Epithelial cell of proximal tubule (primary cell): ENCODE measurements at places on chromosomes 7 and 10.

DNA sequence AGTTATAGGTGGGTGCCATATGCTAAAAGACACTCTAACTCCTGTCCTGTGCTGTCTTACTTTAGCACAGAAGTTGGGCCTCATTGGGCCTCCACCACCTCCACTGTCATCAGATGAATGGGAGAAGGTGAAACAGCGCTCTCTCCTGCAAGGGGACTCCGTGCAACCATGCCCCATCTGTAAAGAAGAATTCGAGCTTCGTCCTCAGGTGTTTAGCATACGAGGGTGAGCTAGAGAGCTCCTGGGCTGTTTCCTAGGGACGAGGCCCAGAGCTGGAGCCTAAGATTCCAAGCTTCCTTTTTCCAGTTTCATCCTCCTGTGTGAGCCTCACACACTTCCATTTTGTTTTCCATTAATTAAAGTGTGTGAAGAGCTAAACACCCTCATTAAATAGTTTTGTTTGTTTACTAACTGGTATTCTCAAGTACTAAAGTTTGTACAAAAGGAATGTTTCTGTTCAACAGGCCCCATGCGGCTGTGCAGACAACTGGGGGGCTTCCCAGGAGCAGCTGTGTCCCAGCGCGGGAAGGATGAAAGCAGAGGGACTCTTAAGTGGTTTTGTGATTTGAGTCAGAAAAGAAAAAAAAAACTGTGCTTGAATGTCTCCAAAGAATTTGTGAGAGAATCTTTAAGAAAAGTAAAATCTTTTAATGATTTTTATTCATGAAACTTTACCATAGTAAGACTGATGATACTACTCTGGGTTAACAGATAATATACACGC is 14.1 kb downstream of the RNF32 start:
- no peak for DNase-seq

DNA sequence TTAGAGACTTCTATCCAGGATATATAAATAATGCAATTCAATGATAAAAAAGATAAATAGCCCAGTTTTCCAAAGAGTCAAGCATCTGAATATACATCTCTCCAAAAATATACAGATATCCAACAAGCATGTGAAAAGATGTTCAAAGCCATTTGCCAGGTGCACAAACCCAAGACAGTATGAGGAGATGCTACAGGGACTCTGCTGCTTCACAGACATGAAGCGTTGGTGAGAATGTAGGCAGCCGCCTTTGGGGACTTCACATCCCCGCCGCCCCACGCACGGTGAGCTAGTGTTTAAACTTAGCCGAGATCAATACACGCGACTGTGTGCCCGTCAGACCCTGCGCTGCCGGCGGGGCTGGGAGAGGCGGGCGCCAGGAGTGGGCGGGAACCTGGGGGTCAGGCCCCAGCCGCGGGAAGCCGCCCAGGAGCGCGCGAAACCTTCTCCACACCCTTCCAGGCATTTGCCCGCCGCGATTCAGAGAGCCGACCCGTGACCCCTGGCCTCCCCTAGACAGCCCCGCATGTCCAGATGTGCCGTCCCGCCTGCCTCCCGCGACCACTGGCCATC is 927 bp upstream of the ALOX5 start:
- DNase-seq: no peak

DNA sequence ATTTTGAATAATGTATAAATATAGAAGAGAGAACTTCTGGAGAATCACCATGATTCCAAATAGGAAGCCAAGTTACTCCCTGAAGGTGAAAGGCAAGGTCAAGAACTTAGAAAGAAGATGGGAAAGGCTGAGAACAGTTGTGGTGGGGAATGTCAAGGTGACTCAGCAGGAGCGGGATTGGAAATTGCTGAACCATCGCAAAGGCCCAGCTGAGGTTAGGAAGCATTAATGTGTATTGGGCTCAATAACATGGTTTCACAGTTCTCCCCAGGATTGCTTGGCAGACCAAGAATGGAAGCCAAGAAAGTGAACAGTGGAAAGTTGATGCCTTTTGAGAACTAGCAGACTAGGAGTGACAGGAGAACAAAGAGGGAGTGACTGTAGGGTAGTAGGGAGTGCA is 133.3 kb downstream of the VTI1A start:
- DNase-seq: no peak

- no peak for DNase-seq
Observed at GRCh38 chr7:158125721-158126120, 461.9 kb downstream of the PTPRN2 start.

- peak; percentile 85 for DNase-seq
Observed at GRCh38 chr10:62433181-62433692, 59.1 kb downstream of the ZNF365 start.

- no peak for DNase-seq
Observed at GRCh38 chr7:28685242-28685643, 272.9 kb downstream of the TRIL start.

DNA sequence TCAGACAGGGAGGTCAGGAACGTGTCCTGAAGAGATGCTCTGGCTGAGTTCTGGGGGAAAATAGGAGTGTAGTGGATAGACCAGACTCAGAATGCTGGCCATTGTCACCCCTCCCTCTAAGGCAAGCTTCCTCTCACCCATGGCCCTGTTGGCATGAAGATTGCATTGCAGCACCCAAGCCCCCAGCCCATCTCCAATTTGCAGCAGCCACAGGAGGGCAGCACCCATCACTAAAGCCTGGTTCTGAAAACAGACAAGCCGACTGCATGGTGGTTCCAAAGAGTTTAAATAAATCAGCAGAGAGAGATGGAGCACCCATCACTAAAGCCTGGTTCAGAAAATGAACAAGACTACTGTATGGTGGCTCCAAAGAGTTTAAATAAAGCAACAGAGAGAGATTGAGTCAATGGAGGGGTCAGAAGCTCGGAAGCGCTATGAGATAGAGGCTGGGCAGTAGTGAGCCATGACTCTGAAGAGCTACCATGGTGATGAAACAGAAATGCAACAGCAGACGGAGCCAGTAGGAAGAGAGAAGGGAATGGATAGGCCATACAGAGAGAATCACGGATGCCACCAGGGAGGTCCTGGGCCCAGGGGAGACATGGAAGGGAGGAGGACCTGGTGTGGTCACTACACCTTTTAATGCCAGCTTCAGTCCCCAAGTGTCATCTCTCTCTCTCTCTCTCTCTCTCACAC is 237.9 kb upstream of the MYO3A start:
- DNase-seq: no peak

GRCh38 chr7:22400936-22401553 is 44.1 kb upstream of the RAPGEF5 start:
- no peak for DNase-seq
